ENCODE measurements at places on chromosomes 11 and 22.

DNA sequence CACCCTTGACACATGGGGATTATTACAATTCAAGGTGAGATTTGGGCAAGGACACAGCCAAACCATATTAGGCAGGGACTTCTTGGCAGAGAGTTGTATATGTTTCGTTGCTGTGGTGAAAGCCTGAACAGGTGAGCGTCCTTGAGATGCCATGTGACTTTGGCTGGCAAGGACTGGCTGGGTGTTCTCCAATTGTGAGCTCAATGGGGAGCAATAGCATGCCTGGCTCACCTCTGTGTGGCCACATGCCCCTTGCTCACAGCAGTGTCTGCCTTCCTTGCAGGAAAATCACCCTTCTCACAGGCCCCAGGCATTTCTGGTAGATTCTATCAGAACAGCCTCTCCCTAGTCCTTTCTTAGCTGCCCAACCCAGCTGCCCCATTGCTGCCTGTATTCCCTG lies 105.5 kb downstream of the PARVA start:
- DNase-seq = no peak

DNA sequence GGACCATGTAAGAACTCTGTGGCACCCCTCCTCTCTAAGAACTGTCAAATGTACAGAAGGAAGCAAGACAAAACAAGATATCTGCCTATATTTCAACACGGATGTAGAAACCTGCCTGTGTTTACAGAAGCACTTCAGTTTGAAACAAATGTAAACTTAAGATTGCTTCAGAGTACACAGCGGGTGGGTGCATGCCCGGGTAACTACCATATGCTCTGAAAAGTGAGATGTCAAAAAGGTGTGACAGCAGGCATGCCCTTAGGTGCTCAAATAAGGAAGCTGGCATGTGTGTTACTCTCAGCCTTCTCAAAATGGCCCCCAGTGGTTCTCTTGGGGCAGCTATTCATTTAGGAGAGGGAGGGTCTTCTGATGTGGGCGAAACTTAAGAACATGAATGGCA lies 5.2 kb downstream of the ACP2 start:
- DNase-seq = no peak

GRCh38 chr11:69689484-69690319 lies 14.1 kb downstream of the FGF19 start:
- DNase-seq = no peak

DNA sequence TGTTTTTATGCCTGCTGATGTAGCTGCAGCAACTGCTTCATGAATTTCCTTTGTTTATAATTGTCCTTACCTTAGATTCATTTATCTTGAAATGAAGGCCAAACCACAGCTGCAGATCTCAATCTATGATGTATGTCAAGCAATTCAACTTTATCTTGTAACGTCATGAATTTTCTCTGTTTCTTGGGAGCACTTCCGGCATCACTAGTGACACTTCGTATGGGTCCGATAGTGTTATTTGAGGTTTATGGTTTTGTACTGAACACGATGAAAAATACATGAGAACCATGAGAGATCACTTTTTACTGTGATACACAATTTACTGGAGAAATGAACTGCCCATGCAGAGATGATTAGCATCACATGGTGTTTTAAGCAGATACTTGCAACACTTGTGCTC lies 98.5 kb downstream of the CSTPP1 start:
- DNase-seq = no peak

DNA sequence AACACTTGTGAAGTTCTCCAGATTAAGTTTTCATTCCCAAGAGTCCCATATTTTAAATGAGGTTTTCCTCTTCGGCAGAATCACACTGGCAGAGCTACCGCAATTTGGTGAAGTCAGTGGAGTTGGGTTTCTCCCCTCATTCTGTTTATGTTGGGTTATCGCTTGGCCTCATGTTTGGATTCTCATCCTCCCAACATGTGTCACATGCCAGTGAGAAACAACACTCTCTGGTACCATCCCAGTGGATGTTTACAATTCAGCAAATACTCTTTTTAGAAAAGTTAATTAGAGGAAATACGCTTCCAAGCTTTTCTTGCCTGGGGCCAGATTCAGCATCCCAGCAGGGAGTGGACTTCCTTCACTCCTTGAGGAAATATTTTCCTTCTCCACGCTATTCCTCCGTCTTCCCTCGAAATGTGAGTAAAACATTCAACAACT lies 2.1 kb downstream of the PAMR1 start:
- DNase-seq = no peak

DNA sequence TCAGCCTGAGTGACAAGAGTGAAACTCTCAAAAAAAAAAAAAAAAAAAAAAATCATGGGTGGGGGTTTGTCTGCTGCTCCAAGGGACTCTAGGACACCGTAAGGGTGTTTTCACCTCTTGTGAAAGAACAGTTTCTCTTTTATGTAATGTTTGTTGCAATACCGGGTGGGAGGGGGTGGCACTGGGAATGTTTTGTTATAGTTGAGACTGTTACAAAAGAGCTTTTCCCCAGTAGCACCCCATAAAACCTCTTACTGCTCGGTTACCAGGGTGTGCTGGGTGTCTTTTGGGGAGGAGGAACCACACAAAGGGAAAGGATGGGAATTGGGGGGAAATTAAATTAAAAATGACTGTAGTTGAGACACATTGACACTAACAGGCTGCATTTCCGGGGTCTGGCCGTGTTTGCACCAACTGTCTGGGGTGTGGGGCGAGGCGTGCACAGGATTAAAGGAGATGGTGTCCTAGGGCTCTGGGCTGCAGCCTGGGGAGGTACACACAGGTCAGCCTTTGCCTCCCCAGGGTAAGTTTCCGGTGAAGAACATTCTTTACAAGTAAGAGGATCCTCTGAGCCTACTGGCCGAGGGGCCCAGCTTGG lies 1.6 kb downstream of the NFAM1 start:
- no peak for DNase-seq

- DNase-seq = peak; percentile 25
Observed at GRCh38 chr11:77046060-77046501, 11.9 kb downstream of the B3GNT6 start.

DNA sequence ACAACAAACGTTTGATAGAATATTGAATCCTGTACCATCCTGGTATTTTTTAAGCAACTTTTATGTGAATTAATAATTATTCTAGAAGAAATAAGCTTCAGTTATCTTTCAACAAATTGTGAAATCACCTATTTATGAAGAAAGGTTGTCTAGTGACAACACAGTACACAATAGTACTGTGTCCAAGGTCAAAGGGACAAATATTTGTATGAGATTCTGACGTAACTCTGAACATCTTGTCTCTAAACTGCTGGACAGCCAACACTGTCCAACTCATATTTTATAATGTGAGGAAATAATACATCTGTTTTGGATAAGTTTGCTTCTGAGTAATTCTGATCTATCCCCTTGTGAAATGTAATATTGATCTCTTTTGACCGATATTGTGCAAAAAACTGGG lies 18.9 kb downstream of the CASP5 start:
- no peak for DNase-seq

DNA sequence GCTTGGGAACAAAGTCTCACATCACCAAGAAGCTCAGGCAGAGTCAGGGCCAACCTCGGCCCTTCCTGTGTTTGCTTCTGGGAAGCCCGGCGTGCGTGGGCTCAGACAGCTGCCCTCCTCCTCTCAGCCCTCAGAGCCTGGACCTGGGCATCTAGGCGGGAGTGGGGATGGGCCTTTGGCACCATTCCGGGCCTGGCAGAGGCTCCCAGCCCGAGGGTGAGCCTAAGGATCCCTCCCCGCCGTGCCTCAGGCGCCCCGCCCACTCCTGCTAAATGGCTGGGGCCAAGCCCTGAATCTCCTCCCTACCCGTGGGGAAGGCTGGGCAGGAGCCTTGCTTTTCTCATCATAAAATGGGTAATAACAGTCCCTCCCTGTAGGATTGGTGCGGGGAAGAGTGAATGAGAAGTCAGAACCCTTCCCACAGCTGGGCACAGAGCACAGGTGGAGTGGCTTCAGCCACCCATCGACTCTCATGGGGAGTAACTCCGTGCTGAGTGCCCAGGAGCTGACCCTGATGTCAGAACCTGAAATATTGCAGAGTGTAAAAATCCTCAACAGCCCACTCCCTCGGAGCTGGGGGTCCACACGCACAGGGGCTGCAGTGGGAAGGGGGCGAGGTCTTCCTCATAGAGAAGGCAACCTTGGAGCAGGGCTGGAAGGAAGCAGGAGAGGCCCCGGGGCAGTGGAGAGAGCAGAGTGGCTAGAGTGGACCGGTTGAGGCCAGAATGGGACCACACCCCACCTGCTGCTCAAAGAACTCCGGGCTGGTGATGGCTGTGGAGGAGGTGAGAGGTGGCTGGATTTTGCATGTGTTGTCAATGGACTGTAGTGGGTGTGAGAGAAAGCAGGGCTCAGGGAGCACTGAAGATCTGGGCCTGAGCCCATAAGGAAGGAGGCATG lies 18.8 kb upstream of the CDKN1C start:
- DNase-seq = no peak

DNA sequence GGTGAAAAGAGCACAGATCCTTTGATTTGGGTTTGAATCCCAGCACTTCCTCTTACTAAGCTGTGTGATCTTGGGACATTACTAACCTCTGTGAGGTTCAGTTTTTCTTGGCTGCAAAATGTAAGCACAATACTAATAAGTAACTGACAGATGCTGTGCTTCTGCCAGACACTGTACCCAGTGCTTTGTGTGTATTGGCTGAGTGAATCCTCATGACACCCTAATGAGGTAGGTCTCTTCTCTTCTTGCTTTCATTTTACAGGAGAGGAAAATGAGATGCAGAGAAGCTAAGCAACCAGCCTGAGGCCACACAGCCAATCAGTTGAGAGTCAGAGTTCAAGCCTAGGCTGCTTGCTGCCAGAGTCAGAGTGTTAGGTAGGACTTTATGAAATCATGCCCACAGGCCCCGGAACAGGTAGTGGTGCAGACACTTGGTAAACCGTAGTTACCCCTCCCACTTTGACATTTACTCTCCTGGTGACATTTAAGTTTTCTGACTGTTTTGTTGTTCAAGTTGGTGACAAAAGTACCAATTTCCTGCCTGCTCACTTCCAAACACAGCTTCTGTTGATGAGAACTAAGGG lies 21.2 kb downstream of the PTPRJ start:
- DNase-seq = peak; percentile 83

DNA sequence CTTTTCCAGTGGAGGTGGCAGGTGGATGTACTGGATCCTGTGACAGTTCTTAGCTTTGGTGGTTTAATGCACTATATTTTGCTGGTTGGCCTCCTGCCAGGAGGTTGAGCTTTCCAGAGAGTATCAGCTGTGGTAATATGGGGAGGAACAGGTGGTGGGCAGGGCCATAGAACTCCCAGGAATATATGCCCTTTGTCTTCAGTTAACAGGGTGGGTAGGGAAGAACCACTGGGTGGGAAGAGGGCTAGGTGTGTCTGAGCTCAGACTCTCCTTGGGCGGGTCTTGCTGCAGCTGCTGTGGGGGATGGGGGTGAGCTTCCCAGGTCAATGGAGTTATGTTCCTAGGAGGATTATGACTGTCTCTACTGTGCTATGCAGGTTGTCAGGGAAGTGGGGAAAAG lies 203.8 kb downstream of the DLG2 start:
- no peak for DNase-seq

GRCh38 chr11:64858467-64859263 lies 14.2 kb upstream of the CDC42BPG start:
- DNase-seq = peak; percentile 54

- peak; percentile 56 for DNase-seq
Observed at GRCh38 chr22:37843741-37844089, 419 bp downstream of the ANKRD54 start.

DNA sequence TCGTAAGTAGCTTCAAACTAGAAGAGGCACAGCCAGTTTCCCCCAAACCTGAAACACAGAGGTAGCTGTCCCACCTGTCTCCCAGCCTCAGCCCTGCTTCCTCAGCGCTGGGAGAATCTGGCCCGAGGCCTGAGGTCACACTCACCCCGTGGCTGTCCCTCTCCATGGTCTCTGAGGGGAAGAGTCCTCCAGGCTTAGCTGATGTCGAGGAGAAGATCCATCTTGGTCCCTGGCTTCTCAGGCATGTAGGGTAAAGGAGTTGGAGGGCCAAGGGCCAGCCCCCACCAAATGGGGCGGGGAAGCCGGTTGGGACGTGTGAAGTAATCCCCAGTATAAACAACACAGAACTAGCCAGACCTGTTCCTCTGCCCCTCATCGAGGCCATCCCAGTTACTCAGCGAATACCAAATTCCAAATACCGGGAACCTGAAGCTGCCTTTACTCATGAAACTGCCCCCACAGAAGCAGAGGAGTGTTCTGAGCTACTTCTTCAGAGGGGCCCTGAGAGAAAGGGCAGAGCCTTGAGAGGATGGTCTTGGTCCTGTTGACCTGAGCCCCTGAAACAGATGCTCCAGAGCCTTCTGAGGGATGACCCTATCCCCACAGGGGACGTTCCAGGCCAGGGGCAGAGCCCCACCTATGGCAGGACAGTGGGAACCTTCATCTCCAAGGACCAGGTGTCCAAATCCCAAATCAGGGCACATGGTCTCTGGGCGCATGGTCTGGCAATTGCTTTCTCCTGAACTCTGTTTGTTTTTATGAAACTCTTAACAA lies at the start of gene TMPRSS13:
TMPRSS13 (minus strand) TSS at position 261 of the 774 bp plus-strand sequence; CDS start at position 166, 95 bp downstream.
- no peak for DNase-seq

DNA sequence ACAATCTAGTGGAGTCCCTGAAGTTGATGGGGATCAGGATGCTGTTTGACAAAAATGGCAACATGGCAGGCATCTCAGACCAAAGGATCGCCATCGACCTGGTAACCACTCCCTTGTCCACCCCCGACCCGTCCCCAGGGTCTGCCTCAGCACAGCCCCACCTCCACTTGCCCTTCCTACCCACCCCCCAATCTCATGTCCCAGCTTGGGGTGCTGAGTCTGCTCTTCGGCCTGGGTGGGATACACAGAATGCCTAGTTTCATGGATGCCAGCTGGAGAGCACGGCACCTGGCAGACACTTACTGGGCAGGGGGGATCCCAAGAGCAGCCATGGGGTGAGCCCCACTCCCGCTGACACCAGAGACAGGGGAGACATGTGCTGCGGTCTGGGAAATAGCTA lies 12.1 kb downstream of the SERPIND1 start:
- DNase-seq = no peak

GRCh38 chr11:67445515-67445914 lies 2.2 kb upstream of the CORO1B start:
- no peak for DNase-seq

- no peak for DNase-seq
Observed at GRCh38 chr11:50174189-50174588, 141.5 kb downstream of the OR4C45 start.

DNA sequence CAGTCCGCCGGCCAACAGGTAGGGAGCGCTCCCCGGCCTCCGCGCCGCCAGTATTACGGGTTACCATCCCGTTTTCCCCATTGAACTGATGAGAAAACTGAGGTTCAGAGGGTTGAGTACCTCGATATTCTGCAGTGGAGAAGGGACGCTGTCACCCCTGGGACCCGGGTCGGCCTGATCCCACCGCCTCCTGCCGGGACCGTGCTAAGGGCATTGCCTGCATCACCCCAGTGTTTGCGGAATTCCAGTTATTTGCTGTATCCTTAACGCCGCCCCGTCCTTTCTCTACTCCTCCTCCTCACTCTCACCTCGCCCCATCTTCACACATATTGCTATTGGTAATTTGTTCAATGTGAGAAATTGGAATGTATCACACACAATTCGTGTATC lies 370 bp upstream of the A4GALT start:
- no peak for DNase-seq

GRCh38 chr11:92384358-92384757 lies 159.7 kb downstream of the FAT3 start:
- DNase-seq = no peak
